Right renal cortex interstitium (tissue), 3 donors: ENCODE measurements at places on chromosomes 7 and 10.

DNA sequence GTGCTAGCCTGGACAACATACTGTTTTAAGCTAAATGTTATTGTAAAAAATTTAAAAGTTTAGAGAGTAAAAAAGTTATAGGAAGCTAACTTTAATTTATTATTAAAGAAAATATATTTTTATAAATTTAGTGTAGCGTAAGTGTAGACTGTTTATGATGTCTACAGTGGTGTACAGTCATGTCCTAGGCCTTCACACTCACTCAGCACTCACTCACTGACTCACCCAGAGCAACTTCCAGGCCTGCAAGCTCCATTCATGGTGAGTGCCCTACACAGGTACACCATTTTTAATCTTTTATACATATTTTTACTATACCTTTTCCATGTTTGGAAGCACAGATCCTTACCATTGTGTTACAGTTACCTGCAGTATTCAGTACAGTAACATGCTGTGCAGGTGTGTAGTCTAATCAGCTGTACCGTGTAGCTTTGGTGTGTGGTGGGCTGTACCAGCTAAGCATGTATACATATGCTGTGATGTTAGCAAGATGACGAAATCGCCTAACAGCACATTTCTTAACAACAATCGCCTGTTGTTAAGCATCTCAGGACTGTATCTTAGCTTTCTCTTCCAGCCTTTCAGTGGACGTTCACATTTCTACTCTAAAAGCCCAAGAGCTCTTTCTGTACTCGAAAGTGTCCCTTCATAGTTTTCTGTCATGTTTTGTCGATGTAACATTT is 12.5 kb downstream of the RNF32 start:
- DNase-seq, result no peak

DNA sequence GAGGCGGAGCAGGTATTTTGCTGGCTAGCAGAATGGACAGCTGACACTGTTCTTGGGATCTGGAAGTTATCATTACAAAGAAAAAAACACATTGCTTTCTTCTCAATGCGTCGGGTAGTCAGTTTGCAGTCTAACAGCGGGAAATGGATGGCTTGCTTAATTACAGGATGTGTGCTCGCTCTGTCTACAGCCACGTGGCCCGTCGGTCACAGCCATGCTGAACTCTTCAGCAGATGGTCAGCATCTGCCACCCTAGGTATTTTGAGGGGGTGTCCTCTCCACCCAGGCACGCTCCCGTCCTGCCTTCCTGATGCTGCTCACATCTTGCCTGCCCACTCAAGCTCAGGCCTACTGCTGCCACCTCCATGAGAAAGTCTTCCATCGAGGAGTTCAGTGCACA is 20.4 kb upstream of the INMT start:
- DNase-seq, result no peak

DNA sequence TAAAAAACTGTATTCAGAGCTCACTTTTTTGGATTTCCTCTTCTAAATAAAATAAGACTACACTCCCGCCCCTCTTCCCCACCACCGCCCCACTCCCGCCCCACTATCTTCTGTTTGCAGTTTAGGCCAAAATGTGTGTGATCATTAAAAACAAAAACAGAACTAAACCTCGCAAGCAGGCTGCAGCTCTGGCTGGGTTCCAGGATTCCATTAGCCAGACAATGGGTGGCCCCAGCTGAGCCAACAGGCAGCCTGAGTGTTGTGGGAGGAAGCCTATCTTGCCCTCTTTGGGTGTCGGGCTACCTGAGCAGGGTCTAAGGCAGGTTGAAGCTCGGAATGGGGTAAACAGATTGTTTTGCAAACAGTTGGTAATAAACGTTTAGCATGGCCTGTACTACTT is 41.7 kb downstream of the ARL4A start:
- DNase-seq, result no peak

DNA sequence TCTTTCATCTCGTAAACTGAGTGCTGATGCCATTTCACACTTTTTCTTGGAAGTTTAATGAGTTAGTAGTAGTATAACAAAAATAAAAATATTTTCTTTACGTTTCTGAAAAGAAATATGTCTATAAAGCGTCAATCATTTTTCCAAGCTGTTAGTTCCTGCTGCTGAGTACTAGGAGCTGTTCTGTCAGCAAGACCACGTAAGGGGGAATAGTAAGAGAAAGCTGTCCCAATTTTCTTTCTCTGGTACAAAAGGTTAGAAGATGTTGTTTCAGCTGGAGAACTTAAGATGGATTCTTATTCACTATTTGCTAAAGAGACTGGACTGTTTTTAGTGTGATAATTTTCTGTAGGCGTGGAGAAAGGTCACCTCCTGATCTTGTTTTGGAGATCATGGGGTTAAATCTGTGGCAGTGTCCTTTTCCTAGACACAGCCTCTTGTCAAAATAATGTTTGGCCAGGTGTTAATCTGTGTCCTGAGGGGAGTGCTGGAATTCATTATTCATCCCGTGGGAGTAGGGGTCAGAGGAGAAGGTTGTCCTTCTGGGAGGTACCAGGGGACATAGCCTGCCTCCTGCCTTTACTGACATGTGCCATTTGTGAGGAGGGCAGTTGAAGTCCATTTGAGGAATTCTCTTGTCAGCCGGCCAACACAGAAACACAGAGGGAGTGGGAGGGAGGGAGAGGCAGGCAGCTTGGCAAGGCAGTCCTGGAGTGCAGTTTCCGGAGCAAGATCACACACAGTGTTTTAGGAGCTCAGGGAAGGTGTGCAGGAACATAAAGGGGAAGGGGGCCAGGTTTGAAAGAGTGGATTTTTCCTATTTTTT is 368.7 kb downstream of the AUTS2 start:
- DNase-seq, result peak; percentile 41

GRCh38 chr7:10734595-10734994 is 239.1 kb upstream of the PHF14 start:
- no peak for DNase-seq

DNA sequence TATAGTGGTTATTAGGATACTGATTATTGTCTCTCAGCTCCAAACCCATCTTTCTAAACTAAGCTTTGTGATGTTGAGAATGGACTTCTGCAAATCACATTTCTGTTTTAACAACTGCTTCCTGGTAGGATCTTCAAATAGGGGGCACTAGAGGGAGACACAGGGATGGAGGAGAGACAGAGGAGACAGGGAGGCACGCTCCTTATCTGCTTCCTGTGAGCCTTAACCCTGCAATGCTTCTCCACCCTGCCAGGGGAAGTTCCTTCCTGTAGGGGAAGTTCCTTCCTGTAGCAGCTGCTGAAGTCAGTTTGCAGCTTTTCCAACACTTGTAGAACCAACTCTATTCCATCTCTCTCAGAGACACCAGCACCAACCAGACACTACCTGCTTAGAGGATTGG is 847.2 kb downstream of the CCSER2 start:
- DNase-seq, result no peak

DNA sequence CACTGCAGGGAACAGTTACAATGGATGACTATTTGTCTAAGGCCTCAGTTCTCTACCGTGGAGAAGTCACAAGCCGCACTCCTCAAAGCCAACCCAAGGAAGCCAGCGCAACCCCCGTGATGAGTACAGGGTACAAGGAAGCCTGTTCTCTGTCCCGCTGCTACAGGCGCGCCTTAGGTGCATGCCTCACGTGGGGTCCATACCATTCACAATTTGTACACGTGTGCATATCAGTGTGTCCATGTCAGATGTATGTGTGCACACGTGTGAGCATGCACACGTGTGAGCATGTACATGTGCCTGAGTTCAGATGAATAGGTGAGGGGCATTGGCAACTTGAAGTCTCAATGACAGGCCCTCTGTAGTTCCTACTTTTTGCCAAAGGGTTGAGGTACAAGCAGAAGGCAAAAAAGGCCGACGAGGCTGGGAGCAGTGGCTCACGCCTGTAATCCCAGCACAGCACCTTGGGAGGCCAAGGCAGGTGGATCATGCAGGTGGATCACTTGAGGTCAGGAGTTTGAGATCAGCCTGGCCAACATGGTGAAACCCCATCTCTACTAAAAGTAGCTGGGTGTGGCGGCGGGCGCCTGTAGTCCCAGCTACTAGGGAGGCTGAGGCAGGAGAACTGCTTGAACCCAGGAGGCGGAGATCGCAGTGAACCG is 62.8 kb downstream of the CTBP2 start:
- no peak for DNase-seq

GRCh38 chr7:115689941-115690340 is 340.6 kb downstream of the TFEC start:
- DNase-seq, result no peak

- no peak for DNase-seq
Observed at GRCh38 chr7:39587393-39587792, 21.2 kb downstream of the YAE1 start.
